ENCODE measurements at places on chromosomes 4 and X.

- no peak for DNase-seq
These were observed 210.8 kb downstream of the SPOCK3 start for GRCh38 chr4:167023364-167023925.

- DNase-seq = no peak
These were observed at the start of gene RNF175 for GRCh38 chr4:153759407-153760316. Gene RNF175 (minus strand): TSS chr4:153760024. CDS start chr4:153759862, 162 bp downstream.

GRCh38 chrX:20061855-20062254, 54.9 kb downstream of the MAP7D2 start:
- peak; percentile 69 for DNase-seq

DNA sequence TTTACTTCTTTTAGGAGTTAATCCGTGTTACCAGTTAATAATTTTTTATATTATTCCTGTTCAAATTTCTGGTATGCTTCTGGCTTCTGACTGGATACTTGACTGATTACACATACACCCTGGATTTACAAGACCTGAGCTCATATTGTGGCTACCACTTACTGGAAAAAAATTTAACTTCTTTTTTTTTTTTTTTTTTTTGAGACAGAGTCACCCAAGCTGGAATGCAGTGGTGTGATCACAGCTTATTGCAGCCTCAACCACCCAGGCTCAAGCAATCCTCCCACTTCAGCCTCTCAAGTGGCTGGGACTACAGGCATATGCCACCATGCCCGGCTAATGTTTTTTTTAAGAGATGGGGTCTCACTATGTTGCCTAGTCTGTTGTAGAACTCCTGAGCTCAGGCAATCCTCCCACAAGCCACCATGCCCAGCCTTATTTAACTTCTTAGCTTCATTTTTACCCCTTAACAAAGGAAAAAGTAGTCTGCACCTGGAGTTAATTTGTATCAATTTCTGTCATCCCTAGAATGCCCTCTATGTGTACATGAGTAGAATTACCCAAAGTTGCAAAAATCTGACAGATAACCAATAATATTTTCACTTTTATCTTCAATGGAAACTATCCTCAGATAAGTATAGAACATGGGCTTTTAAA, 50.3 kb downstream of the TMEM165 start:
- DNase-seq = peak; percentile 89

- no peak for DNase-seq
These were observed 8.6 kb upstream of the GPRIN3 start for GRCh38 chr4:89316211-89316610.

- no peak for DNase-seq
These were observed 177.8 kb downstream of the SOWAHB start for GRCh38 chr4:76720121-76720520.

- peak; percentile 11 for DNase-seq
These were observed 52.0 kb upstream of the HS3ST1 start for GRCh38 chr4:11480683-11481082.

DNA sequence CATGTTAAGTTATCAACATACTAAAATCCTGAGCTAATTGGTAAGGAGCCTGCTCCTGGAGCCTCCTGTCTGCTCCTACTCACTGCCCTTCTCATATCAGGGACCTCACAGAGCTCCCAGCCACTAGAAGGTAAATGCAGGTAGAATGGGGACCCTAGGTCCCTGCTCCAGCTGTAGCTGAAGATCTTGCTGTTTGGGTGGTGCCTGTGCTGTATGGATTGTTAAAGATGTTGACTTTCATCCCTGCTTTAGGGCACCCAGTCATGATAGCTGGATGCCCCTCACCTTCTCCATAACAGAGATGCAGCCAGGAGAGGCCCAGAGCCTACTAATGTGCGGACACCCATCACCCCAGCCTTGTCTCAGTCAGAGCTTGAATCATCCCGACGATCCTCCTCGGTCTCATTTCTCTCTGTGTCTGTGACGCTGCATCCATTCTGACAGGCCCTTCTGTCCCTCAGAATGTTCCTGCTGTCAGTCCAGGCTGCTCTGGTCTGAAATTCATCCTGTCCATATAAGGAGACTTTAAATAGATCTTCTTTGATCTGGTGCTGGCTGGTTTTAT, 341.7 kb upstream of the GATB start:
- no peak for DNase-seq

GRCh38 chr4:184328022-184328736, 110.5 kb upstream of the ENPP6 start:
- DNase-seq = no peak

DNA sequence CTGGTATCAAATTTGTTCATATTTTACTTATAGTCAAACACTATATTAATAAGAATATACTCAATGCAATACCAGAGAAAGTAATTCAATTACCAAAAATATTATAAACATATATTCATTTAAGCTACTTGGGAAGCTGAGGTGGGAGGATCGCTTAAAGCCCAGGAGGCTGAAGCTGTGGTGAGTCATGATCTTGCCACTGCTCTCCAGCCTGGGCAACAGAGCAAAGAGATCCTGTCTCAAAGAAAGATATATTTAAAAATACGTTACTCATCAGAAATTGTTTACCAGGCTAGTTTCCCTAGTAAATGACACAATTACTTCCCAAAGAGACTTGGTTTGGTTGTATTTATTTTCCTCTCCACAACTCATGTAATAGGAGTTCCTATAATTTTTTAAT, 433.6 kb downstream of the GASK1B start:
- DNase-seq = no peak

DNA sequence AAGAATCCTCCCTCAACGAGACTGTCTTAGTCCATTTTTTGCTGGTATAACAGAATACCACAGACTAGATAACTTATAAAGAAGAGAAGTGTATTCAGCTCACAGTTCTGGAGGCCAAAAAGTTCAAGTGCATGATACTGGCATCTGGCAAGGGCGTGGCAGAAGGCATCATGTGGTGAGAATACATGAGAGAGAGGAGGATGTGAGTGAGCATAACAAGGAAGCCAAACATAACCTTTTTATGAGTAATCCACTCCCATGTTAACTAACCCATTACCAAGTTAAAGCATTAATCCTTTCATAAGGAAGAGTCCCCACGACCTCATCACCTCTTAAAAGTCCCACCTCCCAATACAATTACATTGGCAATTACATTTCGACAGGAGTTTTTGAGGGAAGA, 504.6 kb downstream of the IQCM start:
- DNase-seq = no peak

GRCh38 chr4:81380437-81380836, 91.3 kb downstream of the RASGEF1B start:
- no peak for DNase-seq

DNA sequence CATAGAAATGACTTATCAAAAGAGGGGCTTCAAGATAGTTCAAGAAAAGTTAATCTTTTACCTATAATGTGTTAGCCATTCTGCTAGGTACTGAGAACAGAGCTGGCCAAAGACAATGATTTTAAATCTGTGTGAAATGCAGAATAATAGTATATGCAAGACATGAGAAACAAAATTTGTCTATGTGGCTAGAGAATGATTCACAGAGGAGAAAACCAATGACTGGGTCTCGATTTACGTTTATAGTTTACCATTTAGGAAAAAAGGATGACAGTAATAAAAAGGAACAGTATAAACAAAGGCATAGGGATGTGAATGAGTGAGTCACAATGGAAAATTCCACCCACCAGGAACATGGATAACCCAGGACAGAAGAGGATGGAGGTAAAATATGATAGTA, 31.9 kb downstream of the NPFFR2 start:
- DNase-seq = no peak

DNA sequence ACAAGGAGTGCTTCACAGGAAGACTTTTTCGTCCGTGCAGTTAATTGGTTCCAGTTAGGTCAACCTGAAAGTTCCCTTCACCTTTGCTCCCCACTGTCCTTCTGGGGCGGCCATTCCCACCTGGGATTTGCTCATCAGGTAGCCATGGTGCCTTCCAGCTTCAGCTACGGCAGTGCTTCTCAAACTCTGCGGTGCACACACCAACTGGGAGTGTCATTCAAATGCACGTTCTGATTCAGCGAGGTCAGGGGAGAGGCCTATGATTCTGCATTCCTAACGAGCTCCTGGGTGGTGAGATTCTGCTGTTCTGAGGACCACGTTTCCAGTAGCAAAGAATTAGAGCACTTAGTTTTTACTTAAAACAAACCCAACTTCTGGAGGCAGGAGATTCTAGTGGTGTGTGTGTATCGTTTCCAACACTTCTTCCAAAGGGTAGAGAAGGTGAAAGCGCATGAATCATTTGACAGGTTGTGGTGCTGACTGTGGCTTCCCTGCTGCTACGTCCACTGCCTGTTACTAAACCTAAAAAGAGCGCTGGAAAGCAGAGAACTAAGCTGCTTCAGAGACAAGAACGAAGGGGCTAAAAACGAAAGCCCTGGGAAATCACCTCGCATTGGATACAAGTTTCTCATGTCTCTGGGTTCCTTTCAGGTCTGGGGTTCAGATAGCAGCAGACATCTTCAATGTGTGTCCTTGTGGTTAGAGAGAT, 4.7 kb upstream of the HELT start:
- peak; percentile 12 for DNase-seq

- DNase-seq = no peak
These were observed 58.1 kb downstream of the TMEM164 start for GRCh38 chrX:110060846-110061537.

GRCh38 chrX:44742480-44743155, 101.2 kb upstream of the DUSP21 start:
- no peak for DNase-seq

- no peak for DNase-seq
These were observed 55.9 kb downstream of the MTNR1A start for GRCh38 chr4:186499467-186499866.

- peak; percentile 92 for DNase-seq
These were observed 91.2 kb upstream of the C1QTNF7 start for GRCh38 chr4:15336410-15337167.

GRCh38 chr4:154254999-154255398, 236.6 kb downstream of the DCHS2 start:
- DNase-seq = no peak

DNA sequence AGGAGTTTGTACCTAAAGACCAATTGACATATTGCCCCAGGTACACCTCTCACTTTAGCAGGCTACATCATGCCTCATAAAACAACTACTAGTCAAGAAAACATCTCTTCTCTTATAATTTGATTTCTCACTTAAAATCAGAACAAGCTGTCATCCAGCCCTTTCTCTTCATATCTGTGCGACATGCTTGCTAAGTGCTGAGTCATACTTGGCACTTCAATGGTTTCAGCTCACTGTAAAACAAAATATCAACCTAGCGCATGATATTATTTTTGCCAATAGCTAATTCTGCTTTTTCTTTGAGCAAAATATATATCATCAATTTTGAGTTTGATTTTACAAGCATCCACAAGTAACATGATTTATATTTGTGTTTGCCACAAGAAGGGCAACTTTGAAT, 27.9 kb upstream of the FUNDC1 start:
- DNase-seq = peak; percentile 28

GRCh38 chr4:112168719-112169500, 23.7 kb downstream of the FAM241A start:
- no peak for DNase-seq

GRCh38 chr4:87068583-87069021, 133.8 kb downstream of the AFF1 start:
- DNase-seq = no peak

DNA sequence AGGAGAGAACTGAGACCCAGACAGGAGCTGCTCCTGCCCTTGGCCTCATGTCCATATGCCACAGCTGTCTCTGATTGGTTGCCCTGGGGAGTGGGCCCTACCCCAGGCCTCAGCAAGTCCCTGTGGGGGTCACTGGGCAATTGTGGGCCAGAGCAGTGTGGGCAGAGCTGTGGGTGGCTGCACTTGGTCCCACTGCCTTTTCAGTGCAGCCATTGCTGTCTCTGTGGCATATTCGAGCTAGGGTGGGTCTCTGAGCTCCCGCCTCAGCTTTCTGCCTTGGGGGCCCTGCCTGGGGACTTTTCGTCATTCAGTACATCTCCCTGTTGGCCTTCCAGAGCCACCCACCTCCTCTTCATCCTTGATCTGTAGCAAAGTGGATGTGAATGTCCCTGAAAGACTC, 69.8 kb upstream of the LRPAP1 start:
- DNase-seq = no peak

DNA sequence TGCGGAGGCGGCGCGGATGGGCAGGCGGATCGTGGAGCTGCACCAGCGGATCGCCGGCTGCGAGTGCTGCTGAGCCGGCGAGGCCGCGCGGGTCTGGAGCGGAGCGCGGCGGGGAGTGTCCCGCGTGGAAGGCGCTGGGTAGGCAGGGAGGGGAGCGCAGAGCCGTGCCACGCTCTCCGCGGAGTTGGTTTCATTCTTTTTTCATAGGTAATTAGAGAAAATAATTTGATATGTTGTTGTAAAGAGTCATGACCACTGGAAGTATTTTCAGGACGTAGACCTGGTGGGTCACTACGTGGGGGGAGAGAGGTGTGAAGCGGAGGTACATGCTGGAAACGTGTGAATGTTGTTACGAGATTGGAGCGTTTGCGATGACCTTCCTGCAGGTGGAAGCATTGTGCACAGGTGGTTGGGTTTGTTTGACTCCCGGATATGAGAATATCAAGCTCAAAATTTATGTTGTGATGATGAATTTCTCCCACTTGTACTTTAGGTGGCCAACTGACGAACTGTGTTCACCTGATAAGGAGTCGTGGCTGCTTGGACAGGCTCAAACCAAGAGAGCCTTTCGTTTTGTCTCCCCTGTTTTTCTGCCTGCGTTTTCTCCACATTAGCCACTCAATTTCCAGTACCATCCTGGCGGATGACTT, 19.1 kb upstream of the S100P start:
- peak; percentile 41 for DNase-seq

DNA sequence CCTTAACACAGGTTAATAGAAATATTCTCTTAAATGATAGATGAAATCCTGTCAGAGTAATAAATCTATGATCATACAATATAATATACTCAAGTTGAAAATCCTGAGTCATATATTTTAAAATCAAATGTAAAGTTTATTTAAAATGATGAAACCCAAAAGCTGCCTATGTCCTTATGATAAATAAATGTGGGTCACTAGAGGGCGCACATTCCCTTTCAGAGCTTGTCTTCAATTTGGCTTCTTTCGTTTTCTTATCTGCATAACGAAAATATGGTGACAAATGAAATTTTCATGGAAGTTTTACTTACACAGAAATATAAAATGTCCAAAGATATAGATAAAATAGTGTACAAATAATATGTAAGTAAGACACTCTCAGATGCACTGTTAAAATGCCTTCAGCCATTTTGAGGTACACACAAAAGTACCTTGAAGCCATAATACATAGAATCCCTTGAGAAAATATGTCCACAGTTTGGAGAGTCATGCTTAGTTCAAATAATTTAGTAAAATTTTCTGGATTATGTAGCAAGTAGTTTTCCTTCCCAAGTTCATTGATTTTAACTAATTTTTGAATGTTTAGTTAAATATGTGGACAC, 680.4 kb downstream of the DMD start:
- DNase-seq = peak; percentile 52

GRCh38 chr4:141705048-141705746, 68.8 kb downstream of the IL15 start:
- no peak for DNase-seq

- no peak for DNase-seq
These were observed 24.6 kb downstream of the ADGRG2 start for GRCh38 chrX:19097553-19098283.

DNA sequence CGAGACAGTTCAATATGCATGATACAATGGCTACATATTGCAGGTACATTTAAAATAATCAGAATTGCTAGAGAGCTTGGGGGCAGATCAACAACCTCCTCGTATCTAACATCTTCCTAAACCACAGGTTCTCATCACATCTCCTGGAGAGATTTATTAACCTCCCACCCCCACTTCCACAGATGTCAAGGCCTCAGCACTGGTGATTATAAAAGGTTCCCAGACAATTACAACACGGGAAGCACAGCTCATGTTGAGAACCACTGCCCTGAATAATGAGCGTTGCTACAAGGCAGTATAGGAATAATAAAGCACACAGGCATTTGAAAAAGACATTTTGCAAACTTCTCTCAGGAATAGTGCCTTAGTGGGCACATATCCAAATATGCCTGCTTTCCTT, 42.8 kb downstream of the ELOVL6 start:
- DNase-seq = peak; percentile 12
